T-helper 2 cell treated with Interferon-gamma antibody and Interleukin-4, amounts not matched to agents 5 μg/mL and 100 μg/mL, for 36 hours (primary cell): ENCODE measurements at places on chromosomes 1 and 21.

DNA sequence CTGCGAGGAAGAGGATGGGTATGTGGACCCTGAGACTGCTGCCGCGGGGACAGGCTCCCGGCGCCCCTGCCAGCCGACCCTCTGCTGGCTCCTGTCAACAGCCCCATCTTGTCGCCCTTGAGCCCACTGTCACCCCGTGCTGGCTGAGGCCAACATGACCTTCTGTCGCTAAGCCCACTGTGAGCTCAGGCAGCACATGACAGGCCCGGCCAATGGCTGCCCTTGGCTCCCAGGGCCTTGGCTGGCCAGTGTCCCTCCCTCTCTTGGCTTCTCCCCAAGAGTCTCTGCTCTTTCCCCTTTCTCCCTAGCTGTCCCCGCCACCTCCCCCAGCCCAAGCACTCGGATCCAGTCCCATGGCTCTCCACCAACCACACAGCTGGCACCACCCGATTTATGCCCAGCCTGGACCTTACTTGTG lies 3.5 kb downstream of the PEX10 start:
- no peak for DNase-seq

GRCh38 chr21:44682580-44683151 lies 703 bp upstream of the KRTAP12-1 start:
- peak; percentile 1 for DNase-seq

DNA sequence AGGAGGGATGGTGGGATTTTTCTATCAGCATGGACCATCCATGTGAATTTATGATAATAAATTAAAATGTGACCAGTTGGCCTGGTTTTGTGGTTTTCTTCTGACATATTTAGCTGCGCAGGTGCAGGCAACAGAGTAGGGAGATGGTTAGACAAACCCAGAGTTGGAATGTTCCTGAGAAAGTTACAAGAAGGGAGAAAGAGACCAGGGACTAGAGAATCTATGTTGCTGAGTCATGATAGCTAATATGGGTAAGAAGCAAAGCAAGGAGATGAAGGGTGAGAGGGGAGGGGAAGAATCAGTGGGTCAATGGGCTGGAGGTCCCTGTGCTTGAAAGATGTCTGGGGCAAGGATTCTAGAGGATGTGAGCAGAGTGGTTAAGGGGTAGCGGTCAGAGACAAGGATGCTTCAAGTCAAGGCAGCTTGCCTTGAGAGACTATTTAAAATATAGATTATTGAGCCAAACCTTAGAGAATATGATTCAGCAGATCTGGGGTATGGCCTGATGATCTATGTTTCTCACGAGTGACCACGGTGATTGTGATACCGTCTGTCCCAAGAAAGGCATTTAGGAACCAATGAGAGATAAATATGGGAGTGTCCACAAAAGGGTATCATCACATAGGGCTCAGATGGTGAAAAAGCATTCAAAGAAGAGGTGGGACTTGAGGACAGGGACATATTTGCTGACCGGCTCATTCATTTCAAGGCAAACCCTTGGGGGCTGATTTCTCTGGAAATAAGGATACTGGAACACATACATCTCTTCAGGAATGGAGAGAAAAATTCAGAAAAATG lies 219.7 kb upstream of the PLD5 start:
- no peak for DNase-seq

GRCh38 chr1:154342836-154343472 lies 17.6 kb downstream of the ATP8B2 start:
- DNase-seq = no peak

GRCh38 chr1:149986486-149987296 lies 23.8 kb downstream of the OTUD7B start:
- DNase-seq = no peak

DNA sequence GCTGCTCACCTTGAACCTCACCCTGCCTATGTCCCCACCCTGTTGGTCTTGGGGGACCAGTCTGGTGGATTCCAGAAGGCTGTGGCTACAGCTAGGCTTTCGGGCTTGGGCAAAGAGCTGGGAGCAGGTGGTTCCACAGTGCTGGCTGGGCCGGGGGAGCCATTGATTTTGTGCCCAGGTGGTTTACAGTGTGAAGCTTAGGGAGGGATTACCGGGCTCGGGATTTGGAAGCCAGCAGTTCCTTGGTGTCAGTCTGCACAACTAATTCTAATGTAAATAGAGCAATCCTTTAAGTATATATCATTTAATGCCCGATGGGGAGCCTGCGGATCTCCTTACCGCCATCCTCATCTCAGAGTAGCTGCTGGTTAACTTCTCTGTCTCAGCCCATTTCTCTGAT lies 38.2 kb downstream of the PRDM16 start:
- no peak for DNase-seq

DNA sequence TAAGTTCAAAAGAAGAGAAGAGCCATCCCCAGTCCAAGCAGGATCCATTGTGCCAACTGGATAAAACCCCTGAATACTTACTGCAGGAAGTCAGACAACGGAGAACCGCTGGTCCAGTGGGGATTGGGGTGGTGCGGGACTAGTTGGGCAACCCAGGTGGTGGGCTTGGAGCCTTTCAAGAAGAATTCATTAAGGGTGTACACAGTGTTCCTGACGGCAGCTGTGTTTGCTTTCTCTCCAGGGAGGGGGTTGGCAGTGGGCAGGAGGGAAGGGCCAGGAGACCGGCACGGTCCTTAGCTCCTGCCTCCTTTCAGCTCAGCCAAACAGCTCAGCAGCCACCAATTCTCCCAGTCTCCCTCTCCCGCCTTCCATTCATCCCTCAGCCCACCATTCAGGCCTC lies 7.1 kb upstream of the CDK18 start:
- DNase-seq = no peak

DNA sequence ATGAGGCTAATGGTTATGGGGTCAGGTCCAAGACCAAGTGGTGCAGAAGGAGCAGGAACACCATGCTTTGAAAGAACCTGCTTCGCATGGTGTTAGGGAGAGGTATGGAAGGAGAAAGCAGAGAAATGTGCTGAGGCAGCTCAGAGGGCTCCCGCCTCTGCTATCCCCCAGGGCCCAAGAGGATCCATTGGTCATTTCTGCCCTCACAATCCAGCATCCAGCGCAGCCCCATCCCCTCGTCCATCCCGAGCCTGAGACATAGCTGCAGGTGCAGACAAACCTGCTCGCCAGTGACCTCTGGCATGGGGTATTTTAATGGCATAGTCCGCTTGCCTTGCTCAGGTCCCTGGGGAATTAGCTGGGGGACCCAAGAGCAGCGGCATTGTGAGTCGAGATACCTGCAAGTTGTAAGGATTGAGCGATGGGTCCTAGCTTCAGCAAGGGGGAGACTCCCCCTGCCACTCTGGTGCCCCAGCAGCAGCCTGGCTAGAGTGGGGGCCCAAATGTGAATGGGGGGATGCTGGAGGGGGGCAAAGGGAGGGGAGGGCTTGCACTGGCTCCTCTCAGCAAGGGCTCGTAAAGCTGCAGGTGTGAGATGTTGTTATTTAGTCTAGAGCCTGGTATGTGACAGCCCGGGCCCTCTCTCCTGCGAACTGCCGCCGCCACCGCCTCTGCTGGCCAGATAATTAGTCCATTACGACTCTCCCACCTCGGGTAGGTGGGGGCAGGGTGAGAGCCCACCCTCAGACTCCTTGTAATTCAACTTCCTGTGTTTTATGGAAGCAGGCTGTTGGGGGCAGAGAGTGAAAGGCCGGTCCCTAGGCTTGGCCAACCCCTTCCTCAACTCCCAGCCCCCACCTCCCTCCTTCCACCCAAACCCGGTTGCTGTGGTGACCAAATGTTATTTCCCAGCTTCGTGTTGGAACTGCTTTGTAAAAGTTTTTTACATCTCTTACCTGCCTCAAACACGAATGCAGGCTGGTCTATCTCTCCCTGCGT lies 118.8 kb downstream of the RNF220 start:
- no peak for DNase-seq

GRCh38 chr1:27235827-27236226 lies 1.4 kb downstream of the WDTC1 start:
- no peak for DNase-seq
